Kidney tubule cell (primary cell): ENCODE measurements at places on chromosomes 3 and 15.

DNA sequence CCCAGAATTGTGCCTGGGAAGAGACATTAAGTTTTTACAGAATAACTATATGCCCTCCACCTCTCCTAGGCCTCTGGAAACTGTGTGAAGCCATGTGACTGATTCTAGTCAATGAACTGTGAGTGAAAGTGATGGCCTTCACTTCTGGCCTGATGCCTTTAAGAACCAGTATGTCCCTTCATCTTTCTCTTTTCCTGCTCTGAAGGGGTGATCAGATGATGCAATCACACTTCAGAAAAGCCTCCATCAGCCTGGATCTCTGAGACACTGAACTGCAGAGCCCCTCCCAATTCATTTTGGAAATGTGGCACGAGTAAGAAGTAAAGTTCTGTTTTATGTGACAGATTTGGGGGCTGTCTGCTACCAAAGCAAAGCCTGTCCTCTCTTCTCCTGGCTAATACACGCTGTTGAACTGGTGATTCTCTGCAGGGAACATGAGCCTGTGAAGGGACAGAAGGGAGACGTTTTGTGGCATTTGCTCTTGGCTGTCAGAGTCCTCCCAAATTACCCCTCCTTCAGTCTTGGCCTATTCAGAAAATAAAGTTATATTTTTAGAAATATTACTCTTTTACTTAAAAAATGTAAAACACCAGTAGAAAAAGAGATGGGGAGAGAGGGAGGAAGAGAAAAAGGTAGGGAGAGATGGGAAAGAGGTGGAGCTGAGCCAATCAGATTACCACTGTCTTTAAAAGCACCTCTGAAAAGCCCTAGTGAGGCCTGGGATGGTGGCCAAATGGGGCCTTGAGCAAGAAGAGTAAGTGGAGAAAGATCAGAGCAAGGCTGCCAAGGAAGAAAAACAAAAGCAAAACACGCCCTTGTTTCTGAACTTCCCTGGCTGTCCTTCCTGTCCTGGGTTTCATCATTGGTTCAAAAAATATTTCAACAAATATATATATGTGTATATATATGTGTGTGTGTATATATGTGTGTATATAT, 40.9 kb upstream of the RYK start:
- DNase-seq = no peak

DNA sequence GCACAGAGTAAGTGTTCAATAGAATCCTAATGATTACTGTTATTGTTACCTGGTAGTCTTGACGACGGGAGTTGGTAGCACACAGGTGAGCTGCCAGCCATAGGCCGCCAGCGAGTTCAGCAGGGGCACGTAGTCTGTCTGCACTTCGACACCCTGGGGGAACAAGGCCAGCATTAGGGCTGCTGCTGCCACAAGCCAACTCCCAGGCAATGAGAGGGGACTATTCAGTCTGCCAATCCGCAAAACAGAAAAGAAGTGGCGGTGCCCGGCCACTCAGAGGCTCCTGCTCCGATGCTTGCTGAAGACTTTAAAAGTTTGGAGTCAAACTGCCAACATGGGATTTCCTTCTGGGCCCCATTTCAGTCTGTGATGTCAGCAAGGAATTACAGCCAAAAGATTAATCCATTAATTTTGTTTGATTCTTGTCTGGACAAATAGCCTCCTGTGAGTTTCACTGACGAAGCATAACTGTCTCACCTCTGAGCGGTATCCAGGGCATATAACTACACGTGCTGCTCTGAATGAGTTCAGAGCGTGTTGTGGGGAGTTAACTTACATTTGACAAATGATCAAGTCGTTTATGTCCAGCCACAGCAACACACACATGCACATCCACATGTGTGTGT, 61.8 kb downstream of the OXNAD1 start:
- DNase-seq = no peak

DNA sequence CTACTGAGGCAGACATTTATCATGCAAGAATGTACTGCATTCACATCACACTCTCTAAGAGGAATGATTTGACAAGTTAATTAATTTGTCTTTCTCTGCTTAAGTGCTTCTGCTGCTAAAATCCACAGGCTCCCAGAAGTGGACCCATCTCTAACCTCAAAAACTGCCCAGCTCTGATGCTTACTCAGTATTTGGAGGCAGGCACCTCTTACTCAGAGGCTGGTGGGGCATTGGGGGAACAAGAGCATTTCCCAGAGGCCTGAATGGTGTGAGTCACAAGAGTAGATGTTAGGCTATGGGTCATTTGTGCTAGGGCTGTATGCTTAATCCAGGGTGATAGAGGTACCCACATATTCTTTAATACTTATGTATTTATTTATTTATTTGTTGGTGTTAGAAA, 34.4 kb upstream of the HCN4 start:
- DNase-seq = peak; percentile 51

GRCh38 chr3:4413467-4413866, 53.6 kb downstream of the SUMF1 start:
- DNase-seq = no peak

DNA sequence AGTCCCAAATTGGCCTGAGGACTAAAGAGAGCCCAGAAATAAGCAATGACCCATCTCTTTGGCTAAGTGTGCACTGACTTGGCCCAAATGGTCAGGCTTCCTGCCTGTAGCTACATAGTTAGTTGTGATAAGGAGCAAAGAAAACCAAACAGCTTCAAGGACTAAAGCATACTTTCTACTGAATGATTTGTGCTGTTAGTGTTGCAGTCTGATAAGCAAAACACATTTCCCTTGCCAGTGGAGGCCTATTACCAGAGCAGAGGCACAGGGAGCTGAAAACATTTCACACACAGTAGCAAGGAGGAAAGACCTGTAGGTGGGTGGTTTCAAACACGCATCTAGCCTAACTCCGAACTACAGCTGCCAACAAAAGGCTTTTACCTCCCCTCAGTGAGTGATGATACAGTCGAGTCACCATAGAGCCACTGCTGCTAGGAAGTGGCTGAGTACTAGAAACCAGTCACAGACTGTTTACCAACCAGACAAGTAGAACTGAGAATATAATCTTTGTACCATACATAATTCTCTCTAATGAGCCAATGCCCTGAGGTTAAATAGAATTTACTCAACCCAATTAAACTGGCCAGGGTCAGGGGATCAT, 222.3 kb upstream of the THBS1 start:
- DNase-seq = peak; percentile 49

GRCh38 chr15:99440551-99441443, 125.0 kb upstream of the MEF2A start:
- peak; percentile 81 for DNase-seq

GRCh38 chr3:89107461-89108290, at the start of gene EPHA3:
Gene EPHA3, plus strand, starts transcription at chr3:89107621. Its CDS starts 128 bp downstream, at chr3:89107749.
- DNase-seq = peak; percentile 65

GRCh38 chr15:22915866-22916515, 64.2 kb downstream of the CYFIP1 start:
- no peak for DNase-seq

DNA sequence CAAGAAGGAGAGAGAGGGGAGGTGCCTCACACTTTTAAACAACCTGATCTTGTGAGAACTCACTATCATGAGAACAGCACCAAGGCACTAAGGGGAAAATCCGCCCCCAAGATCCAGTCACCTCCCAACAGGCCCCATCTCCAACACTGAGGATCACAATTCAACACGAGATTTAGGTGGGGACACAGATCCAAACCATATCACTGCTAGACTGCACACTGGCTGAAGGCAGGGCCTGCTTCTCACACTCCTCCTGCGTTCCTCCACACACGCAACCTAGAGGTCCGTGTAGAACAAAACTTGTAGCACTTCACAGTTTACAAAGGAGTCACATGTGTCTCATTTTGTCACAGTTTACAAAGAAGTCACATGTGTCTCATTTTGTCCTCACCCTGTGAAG, 97.8 kb downstream of the DAPK2 start:
- no peak for DNase-seq

DNA sequence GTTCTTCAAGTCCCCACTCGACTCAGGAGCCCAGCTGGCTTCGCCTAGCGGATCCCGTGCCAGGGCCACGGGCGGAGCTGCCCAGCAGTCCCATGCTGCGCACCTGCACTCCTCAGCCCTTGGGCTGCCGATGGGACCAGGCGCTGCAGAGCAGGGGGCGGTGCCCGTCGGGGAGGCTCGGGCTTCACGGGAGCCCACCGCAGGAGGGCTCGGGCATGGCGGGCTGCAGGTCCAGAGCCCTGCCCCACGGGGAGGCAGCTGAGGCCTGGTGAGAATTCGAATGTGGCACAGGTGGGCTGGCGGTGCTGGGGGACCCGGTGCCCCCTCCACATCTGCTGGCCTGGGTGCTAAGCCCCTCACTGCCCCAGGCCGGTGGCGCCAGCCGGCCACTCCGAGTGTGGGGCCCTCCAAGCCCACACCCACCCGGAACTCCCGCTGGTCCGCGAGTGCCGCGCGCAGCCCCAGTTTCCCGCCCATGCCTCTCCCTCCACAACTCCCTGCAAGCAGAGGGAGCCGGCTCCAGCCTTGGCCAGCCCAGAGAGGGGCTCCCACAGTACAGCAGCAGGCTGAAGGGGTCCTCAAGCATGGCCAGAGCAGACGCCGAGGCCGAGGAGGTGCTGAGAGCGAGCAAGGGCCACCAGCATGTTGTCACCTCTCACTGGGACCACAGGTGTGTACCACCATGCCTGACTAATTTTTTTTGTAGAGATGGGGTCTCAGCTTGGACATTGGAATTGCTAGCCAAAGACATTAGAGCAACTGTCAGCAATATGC, 17.0 kb downstream of the RAB7A start:
- DNase-seq = no peak

- no peak for DNase-seq
Observed at GRCh38 chr15:66017000-66017399, 147.7 kb downstream of the RAB11A start.

DNA sequence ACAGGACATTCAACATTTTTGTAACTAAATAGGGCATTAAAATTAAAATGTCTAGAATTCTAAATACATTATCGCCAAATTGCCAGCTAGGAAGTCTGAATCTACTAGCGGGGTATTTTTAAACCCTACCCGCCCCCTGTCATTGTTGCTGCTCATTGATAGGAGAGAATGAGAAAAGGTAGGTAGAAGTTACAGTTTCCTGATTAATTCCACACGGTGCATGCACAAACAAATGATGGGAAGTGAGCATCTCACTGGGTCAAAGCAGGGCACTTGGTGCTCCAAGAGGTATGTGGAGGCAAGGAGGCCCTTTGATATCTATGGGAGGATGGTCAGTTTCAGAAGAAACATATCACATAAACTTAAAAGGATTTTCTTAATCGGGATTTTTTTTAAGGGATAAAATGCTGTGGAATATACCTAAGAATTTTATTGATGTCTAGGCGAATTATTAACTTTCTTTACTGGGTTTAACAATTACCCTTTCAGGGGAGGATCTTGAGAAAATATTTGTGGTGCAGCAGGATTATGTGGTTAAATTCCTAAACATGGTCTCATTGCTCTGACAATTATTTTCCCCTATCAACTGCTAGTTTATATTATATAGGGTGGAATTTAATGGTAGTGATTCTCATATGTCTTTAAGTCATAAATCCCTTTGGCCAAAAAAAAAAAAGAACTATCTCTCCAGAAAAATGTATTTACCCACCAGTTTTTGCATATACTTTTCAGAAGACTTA, 236.0 kb upstream of the GOLGA6L4 start:
- DNase-seq = peak; percentile 79

DNA sequence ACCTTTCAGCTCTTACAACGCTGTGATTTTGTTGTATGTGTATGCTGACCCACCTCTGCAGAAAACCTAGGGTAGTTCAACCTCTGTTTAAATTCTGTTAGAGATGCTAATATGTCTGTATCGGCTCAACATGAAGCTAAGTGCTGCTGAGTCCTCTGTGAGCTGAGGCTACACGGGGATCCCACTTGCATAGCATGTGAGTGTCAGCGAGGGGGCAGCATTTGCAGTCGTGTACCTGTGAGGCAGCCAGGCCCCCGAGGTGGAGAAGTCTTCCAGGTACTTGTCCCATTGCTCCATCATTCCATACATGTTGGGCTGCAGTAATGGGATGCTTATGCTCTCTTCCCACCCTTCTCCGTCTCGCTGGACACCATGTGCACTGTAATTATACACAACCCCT, 3.7 kb downstream of the MKRN2OS start:
- DNase-seq = no peak

- DNase-seq = no peak
Observed at GRCh38 chr3:48057521-48057920, 41.3 kb upstream of the MAP4 start.

- DNase-seq = no peak
Observed at GRCh38 chr3:154794814-154795445, 285.2 kb upstream of the MME start.

- no peak for DNase-seq
Observed at GRCh38 chr15:40053831-40054604, 15.0 kb upstream of the SRP14 start.

- peak; percentile 22 for DNase-seq
Observed at GRCh38 chr15:89401631-89402517, 67.2 kb upstream of the POLG start.

DNA sequence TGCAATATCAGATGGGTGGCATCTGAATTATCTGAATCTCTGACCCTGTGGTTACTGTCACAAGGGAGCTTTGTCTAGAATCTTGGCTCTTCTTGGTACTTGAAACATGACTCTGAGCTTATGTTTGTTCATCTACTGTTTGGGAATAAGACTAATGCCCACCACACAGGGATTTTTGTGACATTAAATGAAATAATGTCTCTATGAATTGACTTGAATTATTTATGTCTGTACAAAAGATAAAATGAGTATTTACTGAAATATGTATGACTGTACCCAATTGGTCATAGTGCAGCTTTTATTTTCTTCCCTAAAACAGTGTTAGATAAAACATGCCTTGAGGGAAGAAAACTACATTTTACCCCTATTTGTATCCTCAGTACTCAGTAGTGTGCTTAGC, 87.9 kb upstream of the ZPLD1 start:
- DNase-seq = no peak

- DNase-seq = no peak
Observed at GRCh38 chr15:88241060-88241459, 15.5 kb downstream of the NTRK3 start.

DNA sequence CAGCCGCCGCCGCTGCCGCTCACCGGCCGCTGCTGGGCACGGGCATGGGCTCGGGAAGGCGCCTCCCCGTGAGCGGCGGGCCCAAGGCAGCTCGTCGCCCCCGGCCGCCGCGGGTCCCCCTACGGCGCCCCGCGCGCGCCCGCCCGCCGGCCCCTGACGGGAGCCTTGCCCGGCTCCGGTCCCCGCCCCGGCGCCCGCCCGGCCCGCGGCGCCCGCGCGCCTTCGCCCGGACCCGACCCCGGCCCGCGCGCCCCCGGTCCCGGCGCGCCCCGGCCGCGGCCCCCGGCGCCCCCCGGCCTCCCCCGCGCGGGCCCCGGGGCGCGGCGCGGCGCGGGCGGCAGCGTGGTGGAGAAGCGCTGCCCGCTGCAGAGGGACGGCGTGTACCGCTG, 177.7 kb downstream of the OR4M2 start:
- DNase-seq = no peak

DNA sequence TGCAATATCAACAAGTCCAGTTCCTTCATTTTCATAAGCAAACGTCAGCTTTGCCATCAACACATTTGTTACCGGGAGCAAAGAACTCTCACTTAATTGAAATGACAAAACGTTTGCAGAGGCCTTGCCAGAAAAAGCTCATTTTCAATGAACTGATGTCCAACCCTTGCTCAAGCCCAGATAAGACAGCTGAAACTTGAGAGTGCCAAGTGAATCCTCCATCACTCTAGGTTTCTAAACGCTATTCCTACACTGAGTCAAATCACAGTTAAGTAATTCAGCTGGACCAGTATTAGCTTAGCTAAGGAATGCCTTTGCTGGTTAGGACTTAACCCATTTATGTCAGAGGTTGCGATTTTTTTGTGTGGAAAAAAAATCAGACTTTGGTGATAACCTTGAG, 11.5 kb downstream of the CHSY1 start:
- DNase-seq = no peak

- no peak for DNase-seq
Observed at GRCh38 chr3:128872282-128872681, 7.1 kb upstream of the ACAD9 start.

GRCh38 chr3:11285471-11285870, 13.3 kb downstream of the ATG7 start:
- DNase-seq = no peak
